ENCODE measurements at places on chromosomes 6 and 20. TPM values are rescaled to one million over a fixed set of nuclear protein-coding genes. Genes with fewer than 3 reads are reported as not detected.
A peak's percentile ranks its signal among the peaks of the same experiment; 100 is the strongest.

GRCh38 chr20:14950633-14951032, 613.2 kb upstream of the FLRT3 start:
- DNase-seq: no peak

GRCh38 chr20:32535953-32536823, 48.9 kb downstream of the NOL4L start:
- DNase-seq: peak; percentile 57

DNA sequence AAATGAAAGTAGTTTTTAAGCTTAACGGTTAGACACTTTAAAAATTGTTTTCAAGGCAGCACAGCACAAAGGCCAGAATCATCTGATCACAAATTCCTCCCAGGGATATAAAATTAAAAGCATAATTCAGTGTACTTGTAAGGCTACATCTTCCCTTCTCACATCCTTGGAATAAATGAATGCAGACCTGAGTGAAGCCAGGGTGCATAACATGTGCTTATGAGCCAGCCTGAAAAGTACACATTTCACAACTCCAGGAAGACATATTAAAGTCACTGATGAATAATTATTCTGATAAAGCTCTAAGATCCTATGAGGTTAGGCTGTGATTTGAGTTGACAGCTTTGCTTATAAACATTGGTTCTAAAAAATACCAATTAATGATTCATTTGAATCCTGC, 163.6 kb downstream of the BTBD9 start:
- DNase-seq: no peak

GRCh38 chr6:57294862-57295445, 22.5 kb upstream of the PRIM2 start:
- DNase-seq: no peak

DNA sequence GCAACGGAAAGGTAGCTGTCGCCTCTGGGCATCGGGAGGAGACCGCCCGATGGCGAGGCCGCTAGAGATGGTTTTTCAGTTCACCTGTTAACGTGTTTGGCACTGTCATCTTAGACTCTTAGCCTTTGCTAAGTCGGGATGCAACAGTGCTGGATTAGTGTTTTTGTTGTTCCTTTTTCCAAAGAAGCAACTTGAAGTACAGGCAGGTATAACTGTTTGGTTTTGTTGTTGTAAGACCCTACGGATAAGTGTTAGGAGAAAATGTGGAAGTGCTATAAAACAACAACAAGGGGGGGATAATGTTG, 723 bp downstream of the MANEA start:
- no peak for DNase-seq

GRCh38 chr6:148379481-148379880, 36.8 kb downstream of the SASH1 start:
- no peak for DNase-seq

GRCh38 chr20:41142919-41143318, 5.6 kb downstream of the PLCG1 start:
- DNase-seq: no peak

DNA sequence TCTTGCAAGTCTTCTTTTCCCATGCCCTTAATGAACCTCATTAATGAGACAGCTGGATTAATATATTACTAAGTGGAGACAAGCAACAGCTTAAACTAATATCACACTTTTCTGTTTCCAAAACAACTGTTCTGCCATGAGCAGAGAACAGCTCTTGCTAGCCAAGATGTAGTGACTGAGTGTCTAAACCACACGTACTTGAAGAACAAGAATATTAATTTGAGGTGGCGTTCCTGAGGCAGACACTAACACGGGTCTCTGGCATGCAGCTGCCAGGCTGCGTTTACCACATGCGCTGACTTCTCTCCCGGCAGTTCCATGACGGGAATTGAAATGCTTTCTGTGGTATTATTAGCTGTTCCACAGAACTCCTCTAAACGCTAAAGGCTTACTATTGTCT, 80.6 kb downstream of the FNDC1 start:
- DNase-seq: no peak

DNA sequence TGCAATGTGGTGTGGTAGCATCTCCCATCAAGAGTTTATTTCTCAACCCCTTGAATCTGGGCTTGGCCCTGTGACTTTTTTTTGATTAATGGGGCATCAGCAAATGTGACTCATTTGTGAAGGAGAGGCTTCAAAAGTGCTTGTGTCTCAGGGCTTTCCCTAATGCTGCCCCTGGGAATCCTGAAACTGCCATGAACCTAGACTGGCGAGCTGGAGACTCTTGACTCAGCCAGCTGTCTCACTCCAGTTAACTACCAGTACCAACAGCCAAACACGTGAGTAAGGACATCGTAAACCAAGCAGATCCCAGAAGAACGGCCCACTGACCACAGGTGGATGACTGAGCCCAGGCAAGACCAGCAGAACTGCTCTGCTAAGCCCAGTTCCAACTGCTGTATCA, 72.8 kb upstream of the ADTRP start:
- no peak for DNase-seq

- no peak for DNase-seq
These were observed 178.9 kb upstream of the ECI2 start for GRCh38 chr6:4314201-4314707.

- no peak for DNase-seq
These were observed 24.2 kb downstream of the MANBAL start for GRCh38 chr20:37313546-37314091.

GRCh38 chr20:38298768-38299288, 5.1 kb upstream of the BPI start:
- DNase-seq: peak; percentile 71

- no peak for DNase-seq
These were observed 140.9 kb downstream of the RNF144B start for GRCh38 chr6:18527836-18528743.

FOXF2 gene
- polyA plus RNA-seq: 0.90 TPM

ADGRG6 gene
- polyA plus RNA-seq: 7.2 TPM

CD24 gene
- 7.0 TPM for polyA plus RNA-seq

PLEKHG1 gene
- polyA plus RNA-seq: 15.6 TPM

KCNK5 gene
- polyA plus RNA-seq: 1.1 TPM

SNAI1 gene
- polyA plus RNA-seq: 11.9 TPM

Data from hindlimb muscle (tissue), 1 donor.